ENCODE measurements at places on chromosomes 2 and 18.

DNA sequence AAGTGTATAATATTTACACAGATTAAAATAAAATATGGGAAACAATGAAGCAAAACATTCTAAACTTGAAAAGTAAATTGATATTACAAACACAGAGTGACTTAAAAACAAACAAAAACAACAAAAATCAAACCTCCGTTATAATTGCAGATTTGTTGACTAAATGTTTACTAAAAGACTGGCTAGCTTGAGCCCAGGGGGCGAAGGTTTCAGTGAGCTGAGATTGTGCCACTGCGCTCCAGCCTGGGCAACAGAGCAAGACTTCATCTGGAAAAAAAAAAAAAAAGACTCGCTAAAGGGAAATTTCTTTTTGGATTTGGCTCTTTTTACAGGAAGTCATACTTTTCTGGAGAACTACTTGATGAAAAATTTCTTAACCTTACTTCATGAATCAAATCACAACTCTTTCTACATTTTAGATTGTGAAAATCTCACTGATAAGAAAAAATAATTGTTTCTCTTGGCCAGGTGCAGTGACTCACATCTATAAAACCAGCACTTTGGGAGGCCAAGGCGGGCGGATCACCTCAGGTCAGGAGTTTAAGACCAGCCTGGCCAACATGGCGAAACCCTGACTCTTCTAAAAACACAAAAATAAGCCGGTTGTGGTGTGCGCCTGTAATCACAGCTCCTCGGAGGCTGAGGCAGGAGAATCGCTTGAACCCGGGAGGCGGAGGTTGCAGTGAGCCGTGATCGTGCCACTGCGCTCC lies 9.7 kb downstream of the TFPI start:
- no peak for DNase-seq

DNA sequence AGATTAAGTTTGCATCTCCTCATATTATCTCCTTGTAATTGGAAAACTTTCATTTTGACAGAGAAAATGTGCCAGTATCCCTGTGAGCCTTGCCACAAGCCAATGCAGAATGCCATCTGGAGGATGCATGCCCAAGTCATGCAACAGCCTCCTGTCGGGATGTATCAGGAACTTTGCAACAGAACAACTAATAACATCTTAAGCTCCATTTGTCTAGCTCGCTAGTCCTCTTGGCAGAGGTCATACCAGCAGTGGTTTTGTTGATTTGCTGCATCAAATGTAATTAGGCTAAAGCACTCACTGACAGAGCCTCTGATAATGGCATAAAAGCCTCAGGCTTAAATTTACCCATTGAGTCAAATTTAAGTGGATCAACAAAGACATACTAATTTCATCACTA lies 125.8 kb downstream of the UBE2E3 start:
- no peak for DNase-seq

GRCh38 chr2:46564811-46565241 lies 85.5 kb downstream of the TMEM247 start:
- DNase-seq, result no peak

- no peak for DNase-seq
Measured at GRCh38 chr18:47108998-47109405, 41.3 kb downstream of the HDHD2 start.

DNA sequence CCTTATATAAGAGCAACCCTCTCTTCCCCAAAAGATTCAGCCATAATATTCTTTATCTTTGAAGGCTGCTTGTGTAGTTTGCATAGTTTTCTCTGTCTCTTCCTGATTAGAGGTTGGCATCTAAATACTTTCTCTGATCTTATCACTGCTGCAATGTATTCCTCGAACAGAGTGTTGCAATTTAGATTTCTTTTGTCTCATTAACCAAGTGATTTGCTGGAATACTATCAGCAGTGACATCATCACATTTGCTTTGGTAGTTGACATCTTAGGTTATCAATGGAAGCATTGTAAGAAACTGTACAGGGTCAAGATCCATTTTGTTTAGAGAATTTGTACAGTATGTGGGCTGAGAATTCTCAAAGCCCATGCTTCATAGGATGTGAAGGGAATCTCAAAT lies 72.0 kb upstream of the NEUROD1 start:
- DNase-seq, result no peak

DNA sequence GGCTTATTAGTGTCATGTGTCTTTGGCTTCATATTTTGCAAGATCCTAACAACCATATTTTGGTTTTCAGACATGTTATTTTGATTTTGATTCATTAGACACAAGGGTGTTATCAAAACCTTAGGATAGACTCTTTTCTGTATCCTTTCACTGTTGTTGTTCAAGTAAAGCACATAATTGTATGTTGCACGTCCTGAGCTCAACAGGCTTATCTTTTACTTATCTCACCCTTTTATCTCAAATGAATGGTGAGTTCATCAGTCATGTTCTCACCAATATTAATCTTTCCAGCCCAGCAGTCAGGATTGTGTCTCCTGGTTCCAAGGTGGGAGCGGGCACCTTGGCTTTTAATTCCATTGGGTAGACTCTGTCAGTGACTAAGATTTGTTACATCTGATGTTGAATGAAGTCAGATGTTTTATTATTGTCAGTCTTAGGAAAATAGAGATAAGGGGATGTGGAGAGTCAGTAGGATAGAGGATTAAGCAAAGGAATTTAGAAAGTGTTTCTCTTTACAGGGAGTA lies 11.9 kb downstream of the GPN1 start:
- DNase-seq, result no peak

Data from NCI-H1417 treated with DMSO at 0.1 percent for 48 hours (cell line).